CD4-positive, alpha-beta T cell treated with Interleukin-1 beta for 1 hour (primary cell): ENCODE measurements at places on chromosomes 12 and 14.

DNA sequence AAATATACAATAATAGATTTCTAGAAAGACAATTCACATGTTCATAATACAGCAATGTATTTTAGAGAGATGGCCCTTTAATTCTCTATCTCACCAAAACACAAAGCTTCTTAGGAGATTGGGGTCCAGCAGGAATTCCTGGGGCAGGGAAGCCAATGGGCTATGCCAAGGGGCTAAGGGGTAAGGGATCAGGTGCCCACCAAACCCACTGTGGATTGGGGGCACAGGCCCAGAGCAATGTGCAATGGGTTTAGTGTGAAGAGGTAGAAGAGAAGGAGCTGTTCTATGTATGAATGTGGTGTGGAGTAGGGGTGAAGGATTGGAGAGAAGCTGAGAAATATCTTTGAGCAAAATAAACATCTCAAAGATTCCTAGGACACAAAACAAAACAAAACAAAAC, 2.6 kb downstream of the HOXC13 start:
- no peak for DNase-seq

DNA sequence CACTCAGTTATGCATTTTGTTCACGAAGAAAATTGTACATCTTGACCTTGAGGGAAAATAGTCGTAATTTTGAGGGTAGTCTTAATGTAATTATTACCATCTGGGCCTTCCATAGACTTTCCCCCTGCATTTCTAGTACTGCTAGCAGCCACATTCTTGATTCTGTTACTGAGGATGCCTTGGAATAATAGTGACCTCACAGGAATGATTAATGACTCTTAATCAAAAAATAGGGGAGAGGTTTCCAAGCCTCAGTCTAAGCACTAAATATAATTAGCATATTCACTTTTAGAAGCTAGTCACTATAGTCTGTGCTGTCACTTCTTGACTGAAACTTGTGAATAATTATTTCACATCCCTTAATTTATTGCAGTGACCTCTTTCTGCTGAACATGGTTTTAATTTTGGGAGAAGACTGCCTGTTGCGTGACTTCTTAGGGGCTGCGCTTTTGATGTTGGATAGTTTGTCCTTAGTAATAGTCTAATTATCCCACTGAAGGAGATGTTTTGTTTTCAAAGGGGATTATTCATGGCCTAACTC, 400.5 kb downstream of the ADAMTS20 start:
- no peak for DNase-seq

- no peak for DNase-seq
These were observed 127.4 kb downstream of the CACNA1C start for GRCh38 chr12:2179953-2180736.

DNA sequence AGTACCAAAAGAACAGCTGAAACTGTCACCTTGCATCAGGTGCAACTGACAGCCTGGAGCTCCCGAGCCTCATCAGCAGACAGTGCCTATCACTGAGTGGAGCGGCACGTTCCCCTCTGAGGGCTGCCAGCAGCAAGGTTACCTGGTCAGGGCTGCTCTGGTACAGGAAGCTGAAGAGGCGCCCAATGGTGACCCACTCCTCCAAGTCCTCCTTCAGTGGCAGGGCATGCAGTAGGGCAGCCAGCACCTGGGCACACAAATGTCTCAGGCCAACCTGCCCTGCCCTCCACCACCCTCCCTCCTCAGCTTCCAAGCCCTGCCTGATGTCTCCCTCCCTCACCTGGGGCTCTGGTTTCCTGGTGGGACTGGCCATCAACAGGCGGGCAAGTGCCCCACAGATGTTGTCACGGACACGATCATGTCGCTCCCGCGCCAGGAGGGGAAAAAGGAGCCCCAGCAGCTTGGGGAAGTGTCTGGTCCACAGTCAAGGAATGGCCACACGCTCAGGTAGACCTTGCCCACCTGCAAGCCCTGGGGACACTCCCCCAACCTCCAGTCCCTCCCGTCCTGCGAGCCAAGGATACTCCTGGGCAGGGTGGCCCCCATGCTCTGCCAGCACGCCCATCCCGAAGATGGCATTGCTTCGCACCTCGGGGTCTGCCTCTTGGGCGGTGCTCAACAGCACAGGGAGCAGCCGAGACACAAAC, 7.1 kb downstream of the IPO4 start:
- no peak for DNase-seq

GRCh38 chr12:33628087-33628486, 188.5 kb upstream of the SYT10 start:
- DNase-seq = no peak

- no peak for DNase-seq
These were observed 40.5 kb upstream of the DDX11 start for GRCh38 chr12:31033146-31033545.

DNA sequence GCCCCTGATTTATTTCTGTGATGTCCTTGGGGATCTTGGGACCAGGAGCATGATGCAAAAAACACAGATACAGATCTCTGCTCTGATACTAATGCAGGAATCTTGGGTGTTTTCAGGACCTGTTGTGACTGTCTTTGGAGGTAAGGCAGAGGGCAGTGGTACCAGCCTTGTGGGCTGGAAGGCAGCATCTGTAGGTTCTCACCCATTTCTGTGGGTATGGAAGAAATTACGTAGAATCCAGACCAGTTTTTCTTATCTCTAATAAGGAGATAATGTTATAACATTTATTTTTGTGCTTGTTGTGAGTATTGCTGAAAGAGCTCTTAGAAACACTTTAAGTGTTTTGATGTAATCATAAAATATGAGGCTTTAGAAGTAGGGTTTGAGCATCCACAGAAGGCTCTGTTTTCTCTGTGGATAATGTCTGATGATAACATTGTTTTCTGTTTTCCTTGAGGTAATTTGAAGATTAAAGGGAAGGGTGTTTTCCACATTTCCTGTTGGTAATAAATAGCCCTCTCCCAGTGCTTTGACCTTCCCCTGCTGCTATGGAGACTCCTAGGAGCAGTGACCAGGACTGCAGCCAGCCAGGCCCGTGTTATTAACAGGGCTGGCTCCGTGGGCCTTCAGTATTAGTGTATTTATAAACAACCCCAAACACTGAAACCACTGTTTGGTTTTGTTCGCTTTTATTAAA, 9.4 kb upstream of the DCP1B start:
- no peak for DNase-seq

- no peak for DNase-seq
These were observed 557.0 kb downstream of the SLC6A15 start for GRCh38 chr12:84355561-84355960.

DNA sequence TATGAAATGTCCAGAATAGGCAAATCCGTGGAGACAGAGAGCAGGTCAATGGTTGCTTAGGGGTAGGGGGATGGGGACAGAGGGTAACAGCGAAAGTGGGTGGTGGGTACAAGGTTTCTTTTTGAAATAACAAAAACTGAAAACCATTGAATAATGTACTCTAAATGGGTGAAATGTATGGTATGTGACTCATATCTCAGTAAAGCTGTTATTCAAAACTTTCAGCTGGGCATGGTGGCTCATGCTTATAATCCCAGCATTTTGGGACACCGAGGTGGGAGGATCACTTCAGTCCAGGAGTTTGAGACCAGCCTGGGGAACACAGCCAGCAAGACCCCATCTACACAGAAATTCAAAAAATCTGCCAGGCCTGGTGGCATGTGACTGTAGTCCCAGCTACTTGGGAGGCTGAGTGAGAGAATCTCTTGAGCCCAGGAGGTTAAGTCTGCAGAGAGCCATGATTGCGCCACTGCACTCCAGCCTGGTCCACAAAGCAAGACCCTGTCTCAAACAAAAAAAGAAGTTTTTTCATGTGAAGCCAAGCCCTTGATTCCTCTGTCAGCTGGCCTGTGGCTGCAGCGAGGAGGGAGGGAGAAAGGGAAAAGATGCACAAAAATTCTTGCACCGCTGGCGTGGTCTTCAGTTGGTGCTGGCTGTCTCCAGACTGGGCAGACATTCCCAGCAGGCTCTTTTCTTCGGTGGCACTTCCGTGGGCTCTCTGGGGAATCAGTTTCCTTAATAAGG, 248.2 kb downstream of the SLC41A2 start:
- no peak for DNase-seq

DNA sequence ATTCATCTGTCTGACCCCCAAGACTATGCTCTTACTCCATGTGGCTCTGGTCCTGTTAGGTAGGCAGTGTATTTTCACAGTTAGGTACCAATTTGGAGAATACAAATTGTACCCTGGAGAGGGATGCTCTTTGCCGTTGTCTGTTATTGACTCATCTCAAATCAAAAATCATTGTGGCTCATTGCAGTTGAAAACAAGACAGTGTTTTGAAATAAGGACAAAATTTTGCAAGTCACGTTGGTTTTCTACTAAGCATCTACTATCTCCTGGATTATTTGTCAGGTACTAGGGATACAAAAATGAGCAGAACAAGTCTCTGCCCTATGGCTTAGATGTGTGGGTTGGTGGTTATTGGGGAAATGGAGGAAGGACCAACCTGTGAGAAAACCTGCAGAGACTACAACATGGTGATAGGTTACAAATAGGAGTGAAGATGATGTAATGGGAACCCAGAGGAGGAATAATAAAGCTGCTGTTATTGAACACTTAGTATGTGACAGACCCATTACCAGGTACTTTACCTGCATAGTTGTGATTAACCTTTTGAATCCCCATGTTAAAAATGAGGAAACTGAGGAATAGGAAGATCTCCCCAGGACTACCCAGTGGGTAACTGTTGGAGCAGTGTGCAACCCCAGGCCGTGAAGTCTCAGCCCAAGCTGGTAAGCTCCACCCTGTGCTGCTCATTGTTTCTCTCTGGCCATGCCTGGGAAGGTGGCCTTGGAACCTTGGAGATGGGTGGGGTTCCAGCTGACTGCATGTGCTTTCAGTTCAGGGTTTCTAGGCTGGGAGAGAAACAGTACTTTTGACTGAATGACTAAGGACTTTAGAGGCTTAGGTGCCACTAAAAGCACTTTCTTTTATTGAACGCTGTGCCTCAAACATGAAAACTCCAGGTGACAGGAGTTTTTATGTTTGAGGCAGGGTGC, 72.9 kb upstream of the SRSF5 start:
- no peak for DNase-seq

- DNase-seq = no peak
These were observed 155.8 kb upstream of the ATP2B1 start for GRCh38 chr12:89864411-89864810.

DNA sequence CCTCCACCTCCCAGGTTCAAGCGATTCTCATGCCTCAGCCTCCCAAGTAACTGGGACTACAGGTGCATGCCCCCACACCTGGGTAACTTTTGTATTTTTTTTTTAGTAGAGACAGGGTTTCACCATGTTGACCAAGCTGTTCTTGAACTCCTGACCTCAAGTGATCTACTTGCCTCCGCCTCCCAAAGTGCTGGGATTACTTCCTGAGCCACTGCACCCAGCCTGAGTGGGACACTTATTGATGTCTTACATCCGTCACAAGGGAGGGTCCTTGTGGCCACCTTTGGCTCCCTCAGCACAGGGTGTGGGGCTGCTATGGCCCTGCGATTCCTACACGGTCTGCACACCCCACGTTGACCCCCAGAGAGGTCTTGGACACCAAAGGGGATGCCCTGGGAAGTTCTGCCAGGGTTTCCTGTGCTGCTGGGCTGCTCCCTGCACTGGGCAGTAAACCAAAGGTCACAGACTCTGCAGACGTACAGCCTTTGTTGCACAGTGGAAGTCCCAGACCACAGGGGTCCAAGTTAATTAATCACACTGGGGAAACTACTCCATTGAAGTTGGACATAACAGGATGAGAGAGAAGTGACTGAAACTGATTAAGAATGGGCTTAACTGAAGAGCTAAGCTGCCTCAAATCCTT, 95.7 kb downstream of the SAMD4A start:
- no peak for DNase-seq

DNA sequence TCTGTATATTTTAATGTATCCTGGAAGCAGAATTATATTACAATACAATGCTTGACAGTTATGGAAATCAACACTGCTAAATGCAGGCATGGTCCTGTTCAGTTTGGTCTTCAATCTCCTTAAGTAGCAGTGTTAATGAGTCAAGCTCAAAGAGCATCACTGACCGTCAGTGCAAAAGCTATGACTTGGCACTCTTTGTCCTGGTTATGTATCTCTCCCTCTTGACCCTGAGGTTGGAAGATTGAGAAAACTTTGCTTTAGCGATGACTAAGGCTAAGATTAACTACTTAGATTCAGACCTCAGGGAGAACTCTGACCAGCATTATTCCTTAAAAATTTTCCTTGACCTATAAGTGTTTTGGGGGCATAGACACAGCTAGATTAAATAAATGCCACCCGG, 10.9 kb downstream of the CLEC7A start:
- no peak for DNase-seq

GRCh38 chr12:43824207-43824775, 11.6 kb upstream of the TMEM117 start:
- no peak for DNase-seq
